ENCODE measurements at places on chromosomes 7 and 10.

- DNase-seq: no peak
Measured at GRCh38 chr7:155980841-155981240, 168.6 kb upstream of the SHH start.

DNA sequence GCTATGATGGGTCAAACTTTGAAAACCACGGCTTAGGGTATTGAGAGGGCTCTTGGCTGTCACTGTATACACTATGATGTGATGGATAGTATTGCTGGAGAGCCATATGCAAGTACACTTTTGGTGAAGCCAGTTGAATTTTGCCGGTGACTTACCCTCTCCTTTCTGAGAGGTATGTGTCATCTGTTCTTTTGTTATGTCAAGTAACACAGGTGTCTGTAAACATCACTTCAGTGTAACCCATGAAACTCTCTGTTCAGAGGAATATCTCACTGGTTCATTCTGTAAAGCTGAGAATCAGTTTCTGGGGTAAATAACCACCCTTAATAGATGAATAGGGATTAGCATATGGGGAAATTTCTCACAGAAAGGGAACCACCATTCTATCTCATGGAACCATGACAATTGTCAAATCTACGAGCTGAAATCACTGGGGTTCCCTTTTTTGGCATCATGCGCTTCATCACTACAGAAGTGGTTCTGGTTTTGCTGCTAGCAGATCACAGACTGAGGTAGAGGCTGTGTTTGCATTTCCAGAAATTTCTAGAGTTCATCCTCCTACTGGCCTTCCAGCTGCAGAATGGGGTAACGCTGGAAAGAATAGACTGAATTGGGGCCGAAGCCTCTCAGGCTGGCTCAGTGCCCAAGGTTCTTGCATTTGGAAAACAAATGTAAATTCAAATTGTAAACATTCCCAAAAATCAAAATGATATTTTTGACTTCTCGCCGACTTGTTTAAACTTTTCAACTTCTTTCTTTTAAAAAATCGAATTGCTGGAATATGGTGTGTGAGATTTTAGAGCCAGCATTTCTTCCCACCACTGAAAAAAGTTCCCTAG lies 83.3 kb upstream of the CREB5 start:
- DNase-seq: no peak

GRCh38 chr10:44993226-44993921 lies 7.3 kb upstream of the ZNF22 start:
- no peak for DNase-seq

DNA sequence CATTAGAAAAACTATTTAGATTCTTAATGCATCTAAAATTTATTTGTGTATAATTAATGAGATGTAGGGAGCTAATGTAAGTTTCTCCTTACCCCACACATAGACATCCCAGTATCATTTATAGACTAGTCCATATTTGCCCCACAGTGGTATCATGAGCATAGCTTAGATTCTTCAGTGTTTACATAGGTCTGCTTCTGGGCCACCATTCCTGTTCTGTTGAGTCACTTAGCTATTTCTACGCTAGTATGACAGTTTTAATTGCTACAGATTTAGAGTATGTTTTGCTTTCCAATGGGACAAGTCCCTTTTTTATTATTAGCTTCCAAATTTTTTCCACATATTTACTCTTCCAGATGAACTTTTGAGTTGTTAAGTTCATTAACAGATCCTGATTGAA lies 69.4 kb downstream of the MCMBP start:
- no peak for DNase-seq

- no peak for DNase-seq
Measured at GRCh38 chr10:33326933-33327332, 7.5 kb downstream of the NRP1 start.

DNA sequence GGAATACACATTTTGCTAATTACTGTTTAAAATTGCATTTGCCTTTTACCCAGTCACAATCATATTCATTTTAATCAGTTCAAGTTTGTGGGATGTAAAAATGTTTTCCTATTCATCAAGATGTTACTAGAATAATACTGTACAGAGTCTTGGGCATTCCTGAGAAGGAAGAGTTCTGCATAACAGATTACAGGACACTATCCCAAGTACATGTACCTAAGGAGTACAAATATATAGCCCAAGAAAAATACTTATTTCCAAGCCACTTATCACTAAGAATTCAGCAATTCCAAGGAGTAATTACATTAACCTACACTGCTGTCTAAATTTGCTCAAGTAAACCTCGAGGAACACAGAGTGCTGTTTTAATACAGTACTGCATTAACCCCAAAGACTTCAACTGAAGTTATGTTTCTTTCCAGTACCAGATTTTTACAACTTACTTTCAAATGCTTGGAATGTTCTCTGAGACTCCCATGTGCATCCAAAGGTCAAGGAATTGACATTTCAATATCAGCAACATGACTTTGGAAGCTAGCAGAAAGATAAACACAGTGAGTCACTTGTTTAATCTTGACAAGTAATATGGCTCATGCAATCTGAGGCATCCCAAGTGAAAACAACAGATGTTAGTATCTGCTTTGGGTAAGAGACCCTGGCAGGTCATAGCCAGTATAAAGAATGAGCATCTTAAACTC lies 125.4 kb upstream of the BET1 start:
- DNase-seq: no peak

DNA sequence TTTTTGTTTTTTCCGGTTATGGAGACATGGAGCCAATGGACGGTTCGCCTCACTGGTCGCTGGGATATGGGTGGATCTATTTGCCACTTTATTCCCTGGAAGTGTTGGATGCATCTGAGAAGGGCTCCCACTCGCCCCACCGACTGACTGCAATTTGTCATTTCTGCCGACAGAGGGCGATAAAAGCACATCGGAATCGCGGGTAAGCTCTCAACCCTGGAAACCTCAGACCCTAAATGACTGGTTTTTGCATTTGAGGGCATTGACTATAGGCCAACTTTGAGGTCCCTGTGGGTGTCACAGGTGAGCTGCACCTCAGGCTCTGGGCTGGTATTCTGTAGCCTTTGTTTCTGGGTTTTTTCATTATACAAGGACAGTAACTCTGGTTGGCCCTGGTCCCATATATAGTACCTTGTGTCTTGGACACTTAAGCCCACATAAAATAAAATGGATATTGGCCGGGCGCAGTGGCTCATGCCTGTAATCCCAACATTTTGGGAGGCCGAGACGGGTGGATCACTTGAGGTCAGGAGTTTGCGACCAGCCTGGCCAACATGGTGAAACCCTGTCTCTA lies 11.9 kb upstream of the OPALIN start:
- DNase-seq: peak; percentile 16

DNA sequence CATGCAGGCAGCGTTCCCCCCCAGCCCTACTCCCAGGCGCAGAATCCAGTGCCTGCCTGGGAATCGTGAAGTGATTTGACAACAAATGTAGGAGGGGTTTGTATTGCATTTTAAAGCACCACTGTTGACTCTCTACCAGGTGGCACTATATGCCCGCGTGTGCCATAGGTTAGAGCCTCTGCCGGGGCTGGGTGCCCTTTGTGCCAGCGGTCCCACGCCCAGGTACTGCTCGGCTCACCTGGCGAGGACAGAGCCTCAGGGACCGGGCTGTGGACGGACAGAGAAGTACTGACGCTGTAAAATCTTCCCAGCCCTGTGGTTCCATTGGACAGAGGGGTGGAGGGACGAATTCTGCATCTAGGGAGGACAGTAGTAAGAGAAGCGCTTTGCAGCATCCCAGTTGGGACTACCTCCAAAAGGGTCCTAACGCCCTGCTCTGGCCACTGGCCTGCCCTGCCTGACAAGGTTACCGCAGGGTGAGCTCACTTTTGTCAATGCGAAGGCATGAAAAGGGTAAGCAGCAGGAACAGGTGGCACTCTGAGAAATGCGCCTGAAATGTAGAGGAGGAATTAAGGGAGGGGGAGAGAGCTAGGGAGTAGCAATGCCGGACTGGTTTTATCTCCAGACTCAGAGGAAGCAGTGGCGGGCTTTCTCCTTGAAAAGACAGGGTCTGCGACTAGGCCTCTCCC lies 788 bp upstream of the CACNA2D1 start:
- DNase-seq: no peak

DNA sequence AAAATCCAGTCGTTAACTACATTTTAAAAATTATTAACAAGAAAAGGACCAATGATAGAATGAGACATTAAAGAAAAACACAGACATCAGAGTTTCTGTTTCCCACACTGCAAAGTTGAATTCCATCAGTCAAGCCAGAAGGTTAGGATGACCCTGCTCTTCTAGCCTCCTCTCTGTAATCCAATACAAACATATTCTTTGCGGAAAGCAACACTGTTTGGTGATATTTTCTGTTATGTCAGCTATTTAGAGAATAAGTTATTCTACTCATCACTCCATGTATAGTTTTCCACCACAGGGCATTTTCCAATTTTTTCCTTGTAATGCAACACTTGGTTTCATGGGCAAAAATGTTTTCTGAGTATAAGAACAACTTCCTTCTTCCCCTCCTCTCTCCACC lies 152.3 kb downstream of the EVX1 start:
- no peak for DNase-seq

- no peak for DNase-seq
Measured at GRCh38 chr10:86402283-86402941, 35.8 kb upstream of the GRID1 start.

- no peak for DNase-seq
Measured at GRCh38 chr7:157679607-157680006, 342.8 kb downstream of the DNAJB6 start.

- DNase-seq: no peak
Measured at GRCh38 chr10:34254596-34254995, 560.5 kb downstream of the PARD3 start.

DNA sequence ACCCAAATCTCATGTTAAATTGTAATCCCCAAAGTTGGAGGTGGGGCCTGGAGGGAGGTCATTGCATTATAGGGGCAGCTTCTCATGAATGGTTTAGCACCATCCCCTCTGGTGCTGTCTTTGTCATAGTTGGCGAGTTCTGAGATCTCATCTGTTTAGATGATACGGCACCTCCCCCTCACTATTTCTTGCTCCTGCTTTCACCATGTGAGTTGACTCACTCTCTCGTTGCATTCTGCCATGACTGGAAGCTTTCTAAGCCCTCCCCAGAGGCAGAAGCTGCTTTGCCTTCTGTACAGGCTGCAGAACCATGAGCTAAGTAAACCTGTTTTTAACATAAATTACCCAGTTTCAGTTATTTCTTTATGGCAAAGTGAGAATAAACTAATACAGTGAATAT lies 18.9 kb upstream of the ZNF138 start:
- no peak for DNase-seq

GRCh38 chr10:79148452-79149344 lies 79.9 kb downstream of the ZMIZ1 start:
- no peak for DNase-seq

GRCh38 chr7:132328047-132328620 lies 248.1 kb downstream of the PLXNA4 start:
- no peak for DNase-seq

- no peak for DNase-seq
Measured at GRCh38 chr10:78065611-78066010, 31.9 kb downstream of the RPS24 start.

GRCh38 chr7:25954395-25954794 lies 197.6 kb upstream of the NFE2L3 start:
- DNase-seq: no peak

DNA sequence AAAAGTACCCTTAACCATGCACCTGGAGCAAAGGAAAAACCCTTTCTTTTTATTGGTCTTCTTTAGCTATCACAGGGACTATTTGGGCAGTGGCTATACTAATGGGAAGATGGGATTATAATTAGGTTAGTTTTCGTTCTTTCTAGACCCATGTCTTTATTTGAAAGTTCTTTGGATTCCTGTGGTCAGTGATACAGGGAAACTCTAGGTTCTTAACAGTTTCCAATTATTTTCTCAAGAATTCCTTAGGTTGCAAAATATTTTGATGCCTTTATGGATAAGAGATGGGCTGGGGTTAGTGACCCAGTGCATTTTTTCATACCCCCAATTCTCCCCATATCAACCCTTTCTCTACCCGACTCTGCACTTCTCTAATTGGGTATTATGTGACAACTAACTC lies 49.0 kb downstream of the ADD3 start:
- DNase-seq: no peak

- no peak for DNase-seq
Measured at GRCh38 chr10:25465582-25466372, 291.0 kb downstream of the GPR158 start.

DNA sequence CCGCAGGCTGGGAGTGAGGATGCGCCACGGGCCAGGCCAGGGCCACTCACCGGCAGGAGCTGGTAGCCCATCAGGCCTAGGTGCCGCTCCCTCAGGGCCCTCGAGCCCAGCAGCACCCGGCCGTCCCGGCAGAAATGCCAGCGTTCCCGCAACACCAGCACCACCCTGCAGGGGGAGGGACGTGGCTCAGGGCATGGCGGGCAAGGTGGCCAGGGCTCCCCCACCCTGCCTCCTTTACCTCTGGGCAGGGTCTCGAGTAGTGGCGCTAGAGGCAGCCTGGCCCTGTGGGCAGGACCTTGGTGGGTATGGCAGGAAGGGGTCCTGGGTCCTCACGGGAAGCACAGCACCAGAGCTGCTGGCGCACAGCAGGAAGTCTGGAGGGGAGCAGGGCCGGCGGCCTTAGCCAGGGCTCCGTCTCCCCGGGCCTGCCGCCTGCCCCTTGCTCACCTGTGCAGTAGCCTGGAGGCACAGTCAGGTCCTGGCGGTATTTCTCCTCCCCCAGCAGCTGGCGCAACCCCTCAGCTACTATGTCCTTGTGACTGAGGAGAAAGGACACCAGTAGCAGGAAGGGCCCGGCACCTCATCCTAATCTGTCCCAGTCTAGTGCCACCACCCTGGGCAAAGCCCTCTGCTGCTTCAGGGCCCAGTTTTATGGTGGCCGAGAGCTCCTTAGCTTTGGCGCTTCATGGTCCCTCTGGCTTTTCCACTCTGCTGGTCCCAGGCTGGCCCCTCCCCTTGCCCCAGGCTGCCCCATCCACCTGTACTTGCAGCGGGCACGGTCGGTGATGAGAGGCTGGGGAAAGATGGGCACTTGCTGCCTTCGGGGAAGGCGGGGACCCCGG lies 3.5 kb downstream of the FASTK start:
- no peak for DNase-seq

GRCh38 chr10:90589825-90590224 lies 268.0 kb downstream of the HTR7 start:
- DNase-seq: no peak

- no peak for DNase-seq
Measured at GRCh38 chr10:123783296-123783695, 108.3 kb downstream of the CPXM2 start.

DNA sequence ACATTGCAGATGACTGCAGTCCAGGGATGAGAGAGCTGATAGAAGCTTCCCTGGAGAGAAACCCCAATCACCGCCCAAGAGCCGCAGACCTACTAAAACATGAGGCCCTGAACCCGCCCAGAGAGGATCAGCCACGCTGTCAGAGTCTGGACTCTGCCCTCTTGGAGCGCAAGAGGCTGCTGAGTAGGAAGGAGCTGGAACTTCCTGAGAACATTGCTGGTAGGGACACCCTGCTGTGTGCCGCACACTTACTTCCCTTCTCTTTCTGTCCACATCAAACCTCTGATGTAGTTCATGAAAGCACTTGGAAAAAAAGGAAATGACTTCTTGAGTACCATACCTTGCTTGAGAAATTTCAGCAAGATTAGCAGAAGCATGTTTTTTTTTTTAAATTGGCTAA lies 25.3 kb downstream of the MAP3K8 start:
- DNase-seq: no peak
